ENCODE measurements at places on chromosomes 5 and 9. TPM values are rescaled to one million over a fixed set of nuclear protein-coding genes. Genes with fewer than 3 reads are reported as not detected.

ADAMTS16 gene
- not detected for total RNA-seq

SAXO1 gene
- not detected for total RNA-seq

NXNL2 gene
- total RNA-seq = not detected

TMEFF1 gene
- total RNA-seq = 14.6 TPM

SLC12A7 gene
- total RNA-seq = 28.7 TPM

PCA3 gene
- 0.32 TPM for total RNA-seq

PGGT1B gene
- total RNA-seq = 37.5 TPM

PCDHGA9 gene
- total RNA-seq = 3.9 TPM

NUTM2G gene
- total RNA-seq = not detected

AJM1 gene
- 1.3 TPM for total RNA-seq

ALDH7A1 gene
- 103 TPM for total RNA-seq

Measured in endothelial cell of umbilical vein (primary cell).